ENCODE measurements at places on chromosomes 13 and 19.

GRCh38 chr13:37127691-37128241 is 22.3 kb upstream of the CSNK1A1L start:
- peaks cover 4% of the 10 kb centered on the region for H3K4me1 ChIP-seq
- no peak for DNase-seq
- no peak overlapping the region for H3K4me3 ChIP-seq
- H3K27ac ChIP-seq: no peak overlapping the region
- no peaks in the 10 kb centered on the region for H3K27me3 ChIP-seq

DNA sequence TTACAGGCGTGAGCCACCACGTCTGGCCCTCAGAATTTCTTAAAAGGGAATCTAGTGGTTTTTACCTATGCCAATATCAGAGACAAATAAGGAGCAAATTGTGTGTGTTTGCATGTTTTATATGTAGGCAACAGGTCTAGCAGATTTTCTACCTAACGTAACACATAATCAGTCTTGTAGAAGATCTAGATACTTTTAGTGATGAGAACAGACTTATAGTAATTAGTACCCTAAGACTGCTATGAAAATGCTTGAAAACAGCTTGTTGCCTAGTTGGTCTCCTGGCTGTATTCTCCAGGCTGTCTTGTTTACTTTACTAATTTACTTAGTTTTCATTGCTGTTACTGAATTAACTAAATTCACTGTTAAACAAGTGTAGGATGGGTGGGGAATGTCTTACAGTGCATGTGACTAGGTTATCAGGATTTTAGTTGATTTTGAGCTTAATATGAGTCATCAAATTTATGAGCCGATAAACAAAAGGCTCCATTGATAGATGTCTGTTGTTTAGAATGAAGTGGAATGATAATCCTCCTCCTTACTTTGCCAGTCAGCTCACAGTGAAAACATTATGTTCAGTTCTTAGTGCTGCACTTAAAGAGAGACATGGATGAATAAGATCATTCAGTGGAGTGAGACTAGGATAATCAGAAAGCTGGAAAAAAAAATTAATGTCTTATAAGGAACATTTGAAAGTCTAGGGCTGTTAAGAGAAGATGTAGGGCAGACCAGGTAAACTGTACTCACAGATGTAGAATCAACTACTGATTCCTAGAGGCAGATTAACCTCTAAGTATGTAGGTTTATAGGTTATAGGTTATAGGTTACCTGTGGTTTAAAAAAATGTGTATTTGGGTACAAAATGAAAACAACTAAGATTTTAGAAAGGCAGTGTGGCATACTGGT is 22.4 kb downstream of the GTF2F2 start:
- no peak overlapping the region for H3K27ac ChIP-seq
- no peak for DNase-seq
- H3K4me1 ChIP-seq: no peaks in the 10 kb centered on the region
- H3K4me3 ChIP-seq: no peak overlapping the region

GRCh38 chr19:57288373-57288772 is 8.1 kb downstream of the ZNF460 start:
- peaks cover 3% of the 10 kb centered on the region for H3K27me3 ChIP-seq
- peaks cover 61% of the 10 kb centered on the region for H3K36me3 ChIP-seq
- peak overlapping the region; percentile 9 for H3K4me3 ChIP-seq
- H3K27ac ChIP-seq: no peak overlapping the region
- no peaks in the 10 kb centered on the region for H3K4me1 ChIP-seq
- no peak for DNase-seq

DNA sequence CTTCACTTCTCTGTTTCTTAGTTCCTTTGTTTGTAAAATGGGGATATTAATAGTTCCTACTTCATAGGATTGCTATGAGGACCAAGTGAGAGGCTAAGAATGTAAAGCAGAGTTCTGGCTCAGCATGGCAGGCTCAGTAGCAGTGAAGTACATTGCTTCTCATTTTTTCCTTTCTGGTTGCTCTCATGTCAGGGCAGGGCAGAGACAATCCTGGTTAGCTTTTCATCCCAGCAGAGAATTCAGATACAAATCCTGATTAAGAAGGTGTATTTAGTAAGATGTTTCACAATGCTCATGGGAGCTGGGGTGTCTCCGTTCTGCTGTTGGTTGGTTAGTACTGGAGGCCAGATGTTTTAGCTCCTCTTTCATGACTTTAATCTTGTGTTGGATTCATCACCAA is 42.9 kb downstream of the WASF3 start:
- peaks cover 17% of the 10 kb centered on the region for H3K4me1 ChIP-seq
- H3K4me3 ChIP-seq: no peak overlapping the region
- no peak overlapping the region for H3K27ac ChIP-seq
- H3K36me3 ChIP-seq: no peaks in the 10 kb centered on the region
- DNase-seq: no peak

DNA sequence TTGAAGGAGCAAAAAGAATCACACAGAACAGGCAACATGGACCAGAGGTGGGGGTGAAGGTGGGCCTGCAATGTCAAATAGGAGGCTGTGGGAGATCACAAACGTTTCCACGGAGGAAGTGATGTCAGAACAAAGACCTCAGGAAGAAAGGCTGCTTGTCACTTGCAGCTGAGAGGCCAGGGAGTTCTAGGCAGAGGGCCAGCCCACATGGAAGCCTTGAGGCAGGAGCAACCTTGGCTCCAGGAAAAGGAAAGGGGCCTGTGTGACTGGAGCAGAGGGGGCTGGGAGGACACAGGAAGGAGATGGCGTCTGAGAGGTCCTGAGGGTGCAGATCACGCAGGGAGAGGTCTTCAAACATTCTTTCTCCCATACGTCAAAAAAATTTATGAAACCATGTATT is 16.3 kb downstream of the ZNF160 start:
- H3K27me3 ChIP-seq: peaks cover 6% of the 10 kb centered on the region

GRCh38 chr19:11949201-11949600 is 15.6 kb upstream of the ZNF763 start:
- H3K4me1 ChIP-seq: no peaks in the 10 kb centered on the region
- no peak for DNase-seq
- H3K4me3 ChIP-seq: no peak overlapping the region
- peaks cover 1% of the 10 kb centered on the region for H3K27me3 ChIP-seq
- H3K27ac ChIP-seq: no peak overlapping the region

GRCh38 chr19:10144361-10144760 is 24.7 kb upstream of the EIF3G start:
- H3K27me3 ChIP-seq: no peaks in the 10 kb centered on the region
- no peak overlapping the region for H3K27ac ChIP-seq
- H3K4me1 ChIP-seq: peaks cover 3% of the 10 kb centered on the region
- peaks cover 41% of the 10 kb centered on the region for H3K36me3 ChIP-seq
- H3K4me3 ChIP-seq: no peak overlapping the region
- DNase-seq: no peak

DNA sequence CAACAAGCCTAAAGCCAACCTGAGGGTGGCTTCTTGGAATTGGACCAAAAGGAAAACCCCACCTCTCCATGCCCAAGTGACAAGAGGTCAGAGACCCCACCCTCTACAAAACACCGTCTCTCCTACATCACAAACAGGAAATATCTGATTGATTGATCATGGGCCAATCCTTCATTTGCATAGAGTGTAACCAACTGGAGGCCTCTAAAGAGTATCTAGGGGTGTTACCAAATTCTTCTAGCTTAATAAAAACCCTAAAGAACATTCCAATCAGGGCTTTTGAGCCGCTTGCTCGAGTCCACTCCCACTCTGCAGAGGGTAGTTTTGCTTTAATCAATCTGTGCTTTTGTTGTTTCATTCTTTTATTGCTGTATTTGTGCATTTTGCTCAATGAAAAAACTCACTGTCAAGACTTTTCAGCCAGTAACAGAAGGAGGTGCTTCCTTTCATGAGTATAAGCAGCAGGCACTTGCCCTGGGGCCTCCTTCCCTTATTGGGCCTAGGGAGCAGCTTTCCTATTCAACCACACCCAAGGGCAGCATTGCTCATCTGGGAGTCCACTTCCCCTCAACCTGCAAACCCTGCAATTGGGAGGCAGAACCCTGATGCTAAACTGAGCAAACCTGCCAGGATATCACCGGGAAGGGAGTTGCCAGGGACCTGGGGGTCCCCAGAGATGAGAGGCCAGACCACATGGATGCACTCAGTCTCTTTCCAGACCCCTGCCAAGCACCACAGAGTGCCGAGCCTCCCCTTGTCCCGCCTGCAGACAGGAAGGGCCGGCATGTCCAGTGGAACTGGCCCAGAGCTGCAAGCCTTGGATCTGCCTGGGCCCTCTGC is 154.3 kb upstream of the VSTM2B start:
- peaks cover 3% of the 10 kb centered on the region for H3K4me1 ChIP-seq
- DNase-seq: no peak
- peaks cover 4% of the 10 kb centered on the region for H3K27me3 ChIP-seq
- no peak overlapping the region for H3K4me3 ChIP-seq

DNA sequence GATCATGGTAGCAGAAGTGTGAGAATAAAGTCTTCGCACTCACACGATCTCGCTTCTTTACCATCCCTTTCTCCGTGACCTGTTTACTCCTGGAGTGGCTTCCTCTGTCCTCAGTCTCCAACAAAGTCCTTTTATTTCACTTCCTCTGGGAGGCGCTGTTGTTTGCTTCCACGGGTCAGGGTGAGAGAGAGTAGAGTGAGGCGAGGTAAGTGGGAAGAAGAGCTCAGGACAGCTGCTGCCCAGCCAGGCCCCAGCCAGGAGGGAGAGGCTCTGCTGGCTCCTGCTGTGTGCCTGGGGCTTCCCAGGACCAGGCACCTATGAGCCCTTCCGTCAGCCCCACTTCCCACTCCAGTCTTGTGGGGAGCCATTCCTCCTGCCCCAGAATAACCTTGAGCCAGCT is 242.1 kb downstream of the FGF9 start:
- no peak overlapping the region for H3K27ac ChIP-seq
- H3K36me3 ChIP-seq: no peaks in the 10 kb centered on the region
- H3K27me3 ChIP-seq: peaks cover 1% of the 10 kb centered on the region
- H3K4me1 ChIP-seq: peaks cover 9% of the 10 kb centered on the region
- H3K4me3 ChIP-seq: no peak overlapping the region
- DNase-seq: peak; percentile 42

- peaks cover 24% of the 10 kb centered on the region for H3K36me3 ChIP-seq
- no peak overlapping the region for H3K27ac ChIP-seq
- DNase-seq: no peak
- H3K27me3 ChIP-seq: no peaks in the 10 kb centered on the region
- peaks cover 8% of the 10 kb centered on the region for H3K4me1 ChIP-seq
- H3K4me3 ChIP-seq: no peak overlapping the region
Measured at GRCh38 chr19:5586300-5587070, 18.7 kb upstream of the TINCR start.

Data from endothelial cell (in vitro differentiated cells).